ENCODE measurements at places on chromosomes 11 and 22.
A peak's percentile ranks its signal among the peaks of the same experiment; 100 is the strongest.

GRCh38 chr22:35337932-35338331, 38.2 kb downstream of the TOM1 start:
- no peak for DNase-seq

- peak; percentile 38 for DNase-seq
These were observed 8.4 kb upstream of the CCKBR start for GRCh38 chr11:6251120-6251733.

- no peak for DNase-seq
These were observed 717.9 kb downstream of the OPCML start for GRCh38 chr11:132814410-132814809.

DNA sequence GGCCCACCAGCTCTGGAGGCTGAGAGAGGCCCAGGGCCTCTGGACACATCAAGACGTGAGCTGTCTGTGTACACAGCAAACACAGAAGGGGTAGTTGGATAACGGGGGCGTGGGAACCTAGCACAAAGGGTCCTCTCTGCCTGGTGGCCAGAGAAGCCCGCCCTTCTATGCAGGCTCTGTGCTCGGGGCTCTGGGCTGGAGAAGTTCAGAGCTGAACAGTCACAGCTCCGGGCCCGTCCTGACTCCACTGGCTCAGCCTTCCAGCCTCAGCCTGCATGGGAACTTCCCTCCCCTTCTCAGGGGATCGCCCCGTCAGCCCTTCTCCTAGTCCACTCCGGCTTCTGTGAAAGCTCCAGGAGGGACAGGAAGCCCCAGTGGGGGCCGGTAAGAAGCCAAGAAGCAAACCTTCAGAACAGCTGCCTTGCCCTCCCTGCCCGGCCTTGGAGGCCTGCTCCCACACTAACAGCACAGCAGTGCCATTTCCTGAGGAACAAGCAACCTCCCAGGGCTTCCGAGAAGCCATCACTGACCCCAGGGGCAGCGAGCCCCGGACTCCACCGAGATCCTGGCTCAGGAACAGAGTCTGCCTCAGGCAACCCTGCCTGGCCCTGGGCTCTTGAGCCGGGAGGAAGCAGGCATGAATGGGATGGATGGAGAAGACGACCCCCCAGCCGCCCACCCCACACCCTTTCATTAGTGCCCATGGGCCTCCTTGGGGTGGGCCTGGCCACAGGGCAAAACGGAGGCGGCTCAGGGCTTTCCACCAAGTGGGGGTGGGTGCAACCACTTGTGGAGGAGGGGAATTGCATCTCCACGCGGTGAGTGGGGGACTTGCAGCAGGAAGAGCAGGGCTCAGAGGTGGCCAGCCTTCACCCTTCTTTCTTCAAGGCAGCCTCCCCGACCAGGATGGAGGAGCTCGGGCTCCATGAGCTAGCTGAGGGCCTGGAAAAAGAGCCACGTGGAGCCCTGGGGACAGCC, 119.8 kb downstream of the ST3GAL4 start:
- no peak for DNase-seq

DNA sequence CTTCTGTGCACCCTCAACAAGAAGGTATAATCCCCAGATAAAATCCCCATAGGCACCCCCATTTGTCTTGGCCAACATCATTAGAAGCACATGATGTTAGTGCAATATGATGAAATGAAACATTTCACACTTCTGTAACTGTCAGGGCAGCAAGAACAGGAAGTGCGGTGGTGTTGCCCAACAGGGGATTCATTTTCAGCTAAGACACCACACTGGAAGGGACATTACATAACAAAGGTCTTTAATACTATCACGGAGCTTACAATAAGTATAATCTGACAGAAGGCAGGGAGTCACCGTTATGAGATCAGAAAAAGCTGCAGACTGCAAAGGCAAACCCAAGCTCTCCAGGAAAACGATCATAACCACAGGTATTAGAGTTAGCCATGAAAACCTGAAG, 2.0 kb downstream of the OR52W1 start:
- no peak for DNase-seq

- DNase-seq = no peak
These were observed 294.4 kb downstream of the DDX10 start for GRCh38 chr11:108959105-108959761.

GRCh38 chr11:130666781-130667251, 218.4 kb downstream of the ADAMTS15 start:
- no peak for DNase-seq

DNA sequence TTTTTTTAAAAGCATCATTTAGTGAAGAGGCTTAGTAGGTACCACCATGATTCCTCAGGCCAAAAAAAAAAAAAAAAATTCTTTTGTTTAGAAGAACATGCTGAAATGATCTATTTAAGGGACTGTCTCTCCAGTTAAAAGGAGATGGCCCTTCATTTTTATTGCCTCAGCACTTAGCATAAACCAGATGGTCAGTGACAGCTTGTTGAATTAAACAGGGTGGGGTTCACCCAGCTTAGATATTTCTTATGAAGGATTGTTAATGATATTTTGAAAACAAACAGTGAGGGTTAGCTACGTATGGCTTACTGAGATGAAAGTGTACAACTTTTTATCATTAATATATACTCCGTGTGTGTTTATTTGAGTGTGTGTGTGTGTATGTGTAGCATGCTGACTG, 203.7 kb downstream of the FAM181B start:
- DNase-seq = no peak

GRCh38 chr11:123694551-123694950, 40.1 kb upstream of the SCN3B start:
- DNase-seq = no peak

- DNase-seq = no peak
These were observed 14.5 kb downstream of the USP2 start for GRCh38 chr11:119366690-119367620.

DNA sequence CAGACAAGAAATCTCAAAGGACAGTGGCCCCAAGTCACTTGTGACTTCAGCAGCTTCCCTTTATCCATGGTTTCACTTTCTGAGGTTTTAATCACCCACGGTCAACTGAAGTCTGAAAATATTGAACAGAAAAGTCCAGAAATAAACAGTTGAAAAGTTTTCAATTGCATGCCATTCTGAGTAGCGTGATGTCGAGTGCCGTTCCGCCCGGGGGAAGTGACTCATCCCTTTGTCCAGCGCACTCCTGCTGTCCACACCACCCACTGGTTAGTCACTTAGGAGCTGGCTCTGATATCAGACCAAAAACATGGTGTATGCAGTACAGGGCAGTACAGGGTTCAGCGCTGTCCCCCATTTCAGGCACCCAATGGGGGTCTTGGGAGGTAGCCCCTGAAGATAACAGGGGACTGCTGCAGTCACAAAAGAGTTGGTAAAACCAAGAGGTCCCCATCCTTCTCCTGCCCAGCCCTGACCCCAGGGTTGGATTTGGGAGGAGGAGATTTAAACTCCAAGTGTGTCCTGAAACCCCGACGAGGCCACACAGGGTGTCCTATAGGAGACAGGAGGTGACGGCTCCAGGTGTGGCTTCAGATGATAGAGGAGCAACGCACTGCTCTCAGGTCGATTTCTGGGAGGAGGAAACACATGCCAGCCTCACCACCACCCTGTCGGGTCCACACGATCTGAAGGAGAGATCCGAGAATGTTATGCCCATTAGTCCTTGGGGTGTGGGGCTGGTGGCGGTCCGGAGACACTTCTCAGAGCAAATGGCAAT, 390.1 kb downstream of the CTTN start:
- no peak for DNase-seq

- no peak for DNase-seq
These were observed 25.4 kb downstream of the MMP20 start for GRCh38 chr11:102599642-102600261.

- no peak for DNase-seq
These were observed 39.7 kb upstream of the MMP12 start for GRCh38 chr11:102914238-102915043.

- DNase-seq = no peak
These were observed 21.0 kb upstream of the AMOTL1 start for GRCh38 chr11:94747146-94747545.

DNA sequence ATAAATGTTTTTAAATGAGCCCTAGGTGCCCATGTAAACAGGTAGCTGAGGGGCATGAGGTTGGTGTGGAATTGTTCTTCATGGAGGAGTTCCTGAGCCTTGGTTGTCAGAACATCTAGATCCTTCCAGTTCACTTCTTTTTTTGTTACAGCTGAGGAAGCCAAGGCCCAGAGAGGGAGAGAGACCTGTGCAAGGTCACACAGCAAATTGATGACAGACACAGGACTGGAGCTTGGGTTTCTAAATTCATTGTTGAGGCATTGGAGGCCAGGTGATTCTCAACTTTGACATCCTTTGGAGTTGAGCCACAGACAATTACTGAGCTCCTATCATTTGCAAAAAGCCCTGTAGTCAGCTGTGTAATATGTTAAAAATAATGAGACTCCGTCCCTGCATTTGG, 73.1 kb upstream of the CRYBB3 start:
- no peak for DNase-seq

DNA sequence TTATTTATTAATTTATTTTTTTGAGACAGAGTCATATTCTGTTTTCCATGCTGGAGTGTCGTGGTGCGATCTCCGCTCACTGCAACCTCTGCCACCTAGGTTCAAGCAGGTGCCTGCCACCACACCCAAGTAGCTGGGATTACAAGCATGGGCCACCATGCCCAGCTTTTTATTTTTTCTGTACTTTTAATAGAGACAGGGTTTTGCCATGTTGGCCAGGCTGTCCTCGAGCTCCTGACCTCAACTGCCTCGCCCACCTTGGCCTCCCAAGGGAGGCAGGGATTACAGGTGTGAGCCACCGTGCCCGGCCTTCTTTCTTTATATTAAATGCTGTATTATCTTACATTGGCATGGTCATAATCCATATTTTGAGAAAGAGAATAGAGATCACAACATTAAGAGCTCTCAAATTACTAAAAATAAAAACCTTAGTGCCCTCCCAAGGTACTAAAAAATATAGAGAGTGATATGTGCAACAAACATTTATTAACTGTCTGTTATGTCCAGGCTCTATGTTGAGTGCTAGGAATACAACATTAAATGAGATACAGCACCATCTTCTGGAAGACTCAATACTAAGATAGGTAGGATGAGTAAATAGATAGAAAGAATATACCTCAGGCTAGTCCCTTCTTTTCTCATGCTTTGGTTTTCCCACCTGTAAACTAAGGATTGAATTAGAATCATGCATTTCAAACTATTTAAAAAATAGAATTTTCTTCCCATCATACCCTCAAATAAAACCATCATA, 84.1 kb downstream of the BBOX1 start:
- no peak for DNase-seq

DNA sequence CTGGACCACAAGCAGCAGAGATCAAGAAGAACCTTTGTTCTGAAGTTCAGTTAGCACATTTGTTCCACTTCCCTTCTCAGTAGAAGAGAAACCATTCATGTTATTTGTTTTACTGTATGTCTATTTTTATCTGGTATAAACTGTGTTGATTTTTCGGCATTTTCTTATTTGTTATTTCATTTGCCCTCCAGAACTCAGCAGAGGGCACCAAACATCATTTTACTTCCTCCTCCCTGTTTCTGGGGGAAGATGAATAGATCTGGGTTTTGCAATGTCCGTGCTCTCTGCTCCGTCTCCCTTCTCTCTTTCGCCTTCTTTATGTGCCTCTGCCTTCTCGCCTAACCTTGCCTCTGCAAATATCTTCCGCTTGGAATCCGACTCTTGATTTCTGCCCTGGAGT, 366.9 kb downstream of the NTM start:
- no peak for DNase-seq

GRCh38 chr11:94750319-94751217, 17.6 kb upstream of the AMOTL1 start:
- DNase-seq = no peak

- DNase-seq = no peak
These were observed 54.6 kb upstream of the OR5P2 start for GRCh38 chr11:7851391-7851790.

DNA sequence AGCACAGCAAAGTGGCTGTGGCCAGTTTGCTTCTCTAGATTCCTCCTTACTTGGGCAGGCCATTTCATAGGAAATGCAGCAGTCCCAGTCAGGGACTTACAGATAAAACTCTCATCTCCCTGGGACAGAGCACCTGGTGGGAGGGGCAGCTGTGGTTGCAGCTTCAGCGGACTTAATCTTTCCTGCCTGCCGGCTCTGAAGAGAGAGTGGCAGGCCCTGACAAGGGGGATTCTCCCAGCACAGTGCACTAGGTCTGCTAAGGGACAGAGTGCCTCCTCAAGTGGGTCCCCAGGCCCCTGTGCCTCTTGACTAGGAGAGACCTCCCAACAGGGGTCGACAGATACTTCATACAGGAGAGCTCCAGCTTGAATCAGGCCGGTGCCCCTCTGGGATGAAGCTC, 1649.1 kb downstream of the LRRC4C start:
- no peak for DNase-seq

DNA sequence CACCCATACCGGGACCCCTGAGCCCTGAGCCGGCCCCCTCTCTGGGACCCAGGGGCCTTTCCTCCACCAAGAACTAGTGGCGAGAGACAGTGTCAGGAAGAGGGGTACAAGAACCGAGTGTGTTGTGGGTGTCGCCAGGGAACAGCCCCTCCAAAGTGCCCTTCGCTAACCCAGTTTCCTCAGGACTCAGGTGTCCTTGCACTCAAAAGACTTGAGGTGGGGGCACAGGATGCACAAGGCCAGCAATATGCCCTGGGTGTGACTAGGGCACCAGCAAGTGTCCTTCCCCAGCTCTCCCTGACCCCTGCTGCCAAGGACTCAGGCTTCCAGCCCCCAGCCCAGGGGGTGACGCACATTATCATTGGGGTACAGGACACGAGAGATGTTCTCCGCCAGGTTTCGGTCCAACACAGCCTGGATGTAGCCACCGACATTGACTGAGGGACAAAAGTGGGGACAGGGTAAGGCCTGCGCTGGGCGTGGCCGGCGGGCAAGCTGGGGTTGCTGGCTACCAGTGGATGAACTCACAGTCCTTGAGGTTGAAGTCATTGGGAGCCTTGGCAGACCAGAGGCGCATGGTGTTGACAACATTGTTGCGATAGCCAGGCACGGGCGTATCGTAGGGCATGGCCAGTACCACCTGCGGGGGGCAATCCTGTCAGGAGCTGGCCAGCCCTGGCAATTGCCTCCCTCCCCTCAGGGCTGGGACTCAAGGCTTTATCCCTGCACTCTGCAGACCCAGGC, 4.7 kb downstream of the PYGM start:
- no peak for DNase-seq

- DNase-seq = no peak
These were observed 103.8 kb downstream of the ZNF280B start for GRCh38 chr22:22404598-22405284.

DNA sequence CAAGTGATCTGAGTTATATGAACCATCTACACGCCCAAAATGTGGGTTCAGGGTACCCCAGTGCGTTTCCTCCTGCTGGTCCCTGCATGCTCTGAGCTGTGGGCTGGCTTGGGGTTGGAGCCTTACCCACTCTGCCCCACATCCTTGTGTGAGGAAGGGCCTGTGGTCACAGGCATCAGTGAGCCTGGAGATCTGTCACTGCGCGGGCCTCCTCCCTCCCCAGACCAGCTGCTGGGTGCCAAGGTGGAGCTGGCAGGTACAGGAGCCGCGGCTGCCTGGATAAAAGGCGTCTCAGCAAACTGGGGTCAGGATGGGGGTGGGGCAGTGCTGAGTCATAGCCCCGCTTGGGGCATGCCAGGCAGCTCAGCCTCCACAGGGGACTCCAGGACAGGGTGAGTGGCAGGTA, 17.9 kb downstream of the GNAZ start:
- no peak for DNase-seq
